ENCODE measurements at places on chromosomes 5 and 9.

GRCh38 chr9:38677660-38678303 is 42.2 kb downstream of the FAM240B start:
- DNase-seq, result no peak

DNA sequence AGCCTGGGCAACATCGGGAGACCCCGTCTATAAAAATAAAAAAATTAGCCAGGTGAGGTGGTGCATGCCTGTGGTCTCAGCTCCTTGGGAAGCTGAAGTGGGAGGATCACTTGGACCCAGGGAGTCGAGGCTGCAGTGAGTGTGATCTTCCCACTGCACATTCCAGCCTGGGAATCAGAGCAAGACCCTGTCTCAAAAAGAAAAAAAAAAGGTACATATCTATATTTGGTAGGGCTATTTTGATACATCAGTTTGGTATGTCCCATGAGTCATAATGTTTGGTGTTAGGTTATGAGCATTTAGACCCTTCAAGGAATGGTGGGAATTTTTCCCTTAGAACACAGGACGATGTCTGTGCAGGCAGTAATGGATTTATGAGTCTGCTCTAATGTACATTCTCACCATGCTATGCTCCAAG is 55.3 kb upstream of the POU4F3 start:
- DNase-seq, result no peak

DNA sequence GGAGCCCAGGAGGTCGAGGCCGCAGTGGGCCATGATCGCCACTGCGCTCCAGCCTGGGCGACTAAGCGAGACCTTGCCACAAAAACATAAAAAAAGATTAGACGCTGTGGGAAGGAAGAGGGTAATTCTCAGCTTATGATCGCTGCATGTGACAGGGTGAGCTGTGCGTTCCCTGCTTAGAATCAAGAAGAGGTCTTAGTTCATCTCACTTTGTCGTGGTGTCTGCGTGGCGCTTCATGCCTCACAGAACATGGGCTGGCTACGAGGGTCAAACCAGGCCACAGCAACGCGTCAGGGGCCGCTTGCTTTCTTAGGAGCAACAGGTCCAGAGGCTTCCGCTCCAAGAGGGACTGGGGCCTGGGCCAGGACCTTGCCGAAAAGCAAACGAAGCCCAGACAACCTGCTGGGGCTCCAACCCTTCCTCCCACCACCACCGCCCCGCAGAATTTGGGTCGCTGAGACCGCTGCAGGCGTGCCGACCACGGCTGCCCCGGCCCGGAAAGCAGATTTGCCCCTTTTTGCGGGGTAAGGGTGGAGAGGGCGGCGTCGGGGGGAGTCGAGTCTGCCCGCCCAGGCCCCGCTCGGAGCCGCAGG is 10.0 kb upstream of the GRIN1 start:
- DNase-seq, result no peak

DNA sequence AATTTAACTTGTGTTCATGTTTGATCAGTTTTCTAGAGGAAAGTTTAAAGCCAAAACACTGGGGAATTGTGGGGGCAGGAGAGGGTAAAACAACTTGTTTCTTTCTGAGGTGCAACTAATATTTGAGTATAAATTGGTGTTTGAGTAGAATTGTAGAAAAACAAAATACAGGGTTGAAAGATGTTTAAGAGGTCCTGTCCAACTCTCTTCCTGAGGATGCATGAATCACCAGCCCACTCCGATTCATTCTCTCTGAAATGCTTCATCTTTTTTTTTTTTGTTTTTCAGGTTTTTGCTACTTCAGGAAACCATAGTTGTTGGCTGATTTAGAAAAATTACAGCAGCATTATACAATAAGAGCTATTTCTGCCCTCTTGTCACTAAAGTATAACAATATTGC is 42.4 kb upstream of the TMC1 start:
- DNase-seq, result no peak

GRCh38 chr5:149323210-149323609 is 22.1 kb upstream of the GRPEL2 start:
- no peak for DNase-seq

GRCh38 chr9:9275601-9276000 is 1337.2 kb downstream of the PTPRD start:
- no peak for DNase-seq

- no peak for DNase-seq
Measured at GRCh38 chr5:36028816-36029465, 37.7 kb downstream of the UGT3A2 start.

DNA sequence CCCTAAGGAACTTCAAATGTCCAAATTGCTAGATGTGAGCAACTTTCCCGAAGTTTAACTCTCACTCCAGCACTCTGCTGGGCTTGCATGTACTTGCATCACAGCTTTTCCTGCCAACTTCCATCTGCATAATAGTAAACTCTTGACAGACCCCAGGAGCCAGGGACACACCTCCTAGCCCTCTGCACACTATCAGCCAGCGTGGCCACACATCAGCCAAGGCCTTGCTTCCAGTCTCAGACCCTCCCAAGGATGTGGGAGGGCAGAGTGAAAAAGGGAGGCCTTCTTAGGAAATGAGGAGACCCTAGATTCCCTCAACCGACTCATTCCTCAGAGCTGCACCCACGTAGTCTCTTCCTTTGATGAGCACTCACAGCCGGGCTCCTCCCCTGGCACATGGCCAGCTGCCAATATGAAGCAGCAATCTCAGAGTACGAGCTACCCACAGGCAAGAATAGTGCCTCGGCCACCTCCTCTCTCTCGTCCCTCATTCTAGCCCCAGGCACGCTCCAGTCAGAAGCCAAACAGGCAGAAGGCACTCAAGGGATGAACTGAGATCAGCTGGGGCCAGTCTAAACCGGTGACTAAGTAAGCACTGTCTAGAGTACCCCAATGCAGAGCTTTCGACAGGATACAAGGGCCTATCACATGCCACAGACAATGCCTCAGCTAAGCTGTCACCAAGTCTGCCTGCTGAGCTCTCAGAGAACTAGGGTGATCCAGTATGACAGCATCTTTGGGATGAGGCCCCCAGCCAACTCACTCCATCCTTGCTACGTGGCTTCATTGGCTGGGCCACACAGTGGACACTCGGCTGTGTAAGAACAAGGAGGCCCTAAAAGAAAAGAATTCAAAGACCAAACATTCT is 2.3 kb downstream of the P4HA2 start:
- peak; percentile 23 for DNase-seq

DNA sequence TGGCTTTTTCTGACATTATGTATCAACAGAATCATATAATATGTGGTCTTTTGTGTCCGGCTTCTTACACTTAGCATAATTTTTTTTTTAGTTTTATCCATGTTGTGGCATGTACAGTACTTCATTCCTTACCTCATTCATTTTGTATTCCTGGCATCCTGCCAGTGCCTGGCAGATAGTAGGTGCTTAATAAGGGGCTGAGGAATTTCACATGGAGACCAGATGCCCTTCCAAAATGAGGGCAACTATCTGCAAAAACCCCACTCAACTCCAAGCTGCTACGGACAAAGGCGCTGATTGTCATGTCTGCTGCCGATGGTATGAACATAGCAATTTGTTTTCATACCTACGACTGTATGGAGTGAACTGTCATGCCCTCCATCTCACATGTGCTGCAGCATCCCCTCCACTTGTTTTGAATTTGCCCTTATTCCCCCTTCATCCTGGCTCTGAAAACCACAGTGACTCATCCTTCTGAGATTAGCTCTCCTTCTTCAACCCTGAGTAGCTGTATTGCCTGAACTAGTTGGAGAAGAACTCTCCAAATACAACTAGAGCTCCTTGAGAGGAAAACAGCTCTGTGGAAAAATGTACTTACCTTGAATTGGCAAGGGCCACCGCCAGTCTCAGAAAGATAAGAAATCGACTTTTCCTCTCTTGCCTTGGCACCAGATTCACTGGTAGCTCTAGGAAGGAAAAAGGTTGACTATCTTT is 41.3 kb upstream of the FOXE1 start:
- DNase-seq, result no peak

DNA sequence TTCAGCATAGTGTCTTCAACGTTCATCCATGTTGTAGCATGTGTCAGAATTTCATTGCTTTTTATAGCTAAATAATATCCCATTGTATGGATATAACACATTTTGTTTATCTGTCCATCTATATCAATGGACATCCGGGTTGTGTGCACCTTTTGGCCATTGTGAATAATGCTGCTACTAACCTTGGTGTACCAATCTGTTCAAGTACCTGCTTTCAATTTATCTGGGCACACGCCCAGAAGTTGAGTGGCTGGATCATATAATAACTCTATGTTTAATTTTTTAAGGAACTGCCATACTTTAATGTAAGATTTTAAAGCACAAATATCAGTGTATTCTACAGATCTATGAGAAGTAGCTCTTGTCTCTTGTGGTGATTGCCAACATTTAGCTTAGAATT is 43.5 kb downstream of the SCAI start:
- no peak for DNase-seq

DNA sequence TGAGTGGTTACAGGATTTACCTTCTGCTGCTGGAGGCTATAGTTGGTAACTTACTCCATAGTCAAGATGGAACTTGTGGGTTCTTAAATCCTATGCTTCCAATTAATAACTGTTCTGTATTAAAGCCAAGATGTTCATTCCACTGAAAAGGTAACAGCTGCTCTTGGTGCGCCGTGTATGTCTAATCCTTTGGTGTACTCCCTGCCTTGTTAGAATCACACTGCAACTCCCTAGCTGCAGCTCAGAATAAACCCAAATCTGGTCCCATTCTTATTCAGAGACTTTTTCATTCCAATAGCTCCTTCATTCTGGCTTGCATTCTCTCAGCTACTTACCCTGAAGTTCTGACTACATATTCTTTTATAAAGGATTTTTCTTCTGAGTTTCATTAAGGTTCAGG is 1355.5 kb downstream of the MAT2B start:
- DNase-seq, result no peak

DNA sequence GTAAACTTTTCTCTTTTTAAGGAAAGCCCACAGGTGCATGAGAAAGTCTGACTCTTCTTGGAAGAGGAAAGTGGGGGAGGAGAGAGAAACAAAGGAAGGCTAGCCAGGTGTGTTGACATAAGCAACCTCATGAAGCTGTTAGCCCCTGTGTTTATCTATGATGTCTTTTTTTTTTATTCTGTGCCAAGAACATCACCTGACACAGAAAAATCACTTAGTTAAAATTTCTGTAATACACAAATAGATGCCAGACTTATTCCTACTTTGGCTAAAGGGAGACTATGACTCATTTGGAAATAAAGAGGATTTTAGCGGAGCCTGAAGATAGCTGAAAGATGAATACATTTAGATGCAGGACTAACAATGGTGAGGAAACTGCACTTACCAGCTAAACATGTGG is 58.3 kb downstream of the BAAT start:
- DNase-seq, result no peak

GRCh38 chr5:160485364-160485969 is 63.8 kb downstream of the PTTG1 start:
- DNase-seq, result no peak

- no peak for DNase-seq
Measured at GRCh38 chr5:59562756-59563389, 330.7 kb downstream of the PDE4D start.

- no peak for DNase-seq
Measured at GRCh38 chr5:16687898-16688297, 71.1 kb upstream of the RETREG1 start.

Measured in activated naive CD4-positive, alpha-beta T cell treated with anti-CD3 and anti-CD28 coated beads, Interleukin-2, amount 50 U/mL, for 72 hours (primary cell).